Psoas muscle (tissue), 8 donors: ENCODE measurements at places on chromosomes 7 and 10. TPM values are rescaled to one million over a fixed set of nuclear protein-coding genes. Genes with fewer than 3 reads are reported as not detected.
A peak's percentile ranks its signal among the peaks of the same experiment; 100 is the strongest.

Gene STRA8
- total RNA-seq, result not detected

Gene COL17A1
- total RNA-seq, result 0.10 TPM

Gene SPDYE2
- total RNA-seq, result not detected

Gene RTKN2
- total RNA-seq, result 0.09 TPM

Gene OPN4
- 0.17 TPM for total RNA-seq

Gene ZNF503
- 5.7 TPM for total RNA-seq

Gene SMURF1
- total RNA-seq, result 13.4 TPM

Gene SLC26A3
- total RNA-seq, result 0.29 TPM

Gene CARD11
- total RNA-seq, result 0.44 TPM

Gene PPP1R9A
- total RNA-seq, result 18.6 TPM

Gene ANXA8
- not detected for total RNA-seq

Gene MASTL
- 1.2 TPM for total RNA-seq

DNA sequence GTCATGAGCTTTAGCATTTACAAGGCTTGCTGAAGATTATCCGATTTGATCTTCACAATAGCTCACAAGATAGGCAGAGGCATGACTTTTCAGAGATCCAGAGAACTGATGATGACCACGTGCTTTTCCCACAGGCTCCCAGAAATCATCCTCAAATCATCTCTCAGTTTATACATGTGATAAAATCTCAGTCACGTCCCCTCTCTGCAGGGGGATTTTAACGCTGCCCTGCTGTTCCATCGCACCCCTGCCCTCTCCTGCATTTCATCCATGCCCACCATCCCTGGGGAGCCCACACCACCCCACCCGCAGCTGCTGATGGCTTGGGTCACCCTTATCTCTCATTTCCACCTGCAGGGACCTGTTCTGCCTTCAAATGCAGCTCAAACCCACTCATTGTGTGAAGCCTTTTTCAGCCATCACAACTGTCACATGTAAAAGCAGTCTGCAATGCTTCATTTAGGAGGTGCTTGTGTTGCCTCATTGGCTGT lies 141.8 kb downstream of the DIP2C start:
- H3K4me3 ChIP-seq, result no peak overlapping the region
- no peak overlapping the region for H3K27ac ChIP-seq
- H3K36me3 ChIP-seq, result no peaks in the 10 kb centered on the region

DNA sequence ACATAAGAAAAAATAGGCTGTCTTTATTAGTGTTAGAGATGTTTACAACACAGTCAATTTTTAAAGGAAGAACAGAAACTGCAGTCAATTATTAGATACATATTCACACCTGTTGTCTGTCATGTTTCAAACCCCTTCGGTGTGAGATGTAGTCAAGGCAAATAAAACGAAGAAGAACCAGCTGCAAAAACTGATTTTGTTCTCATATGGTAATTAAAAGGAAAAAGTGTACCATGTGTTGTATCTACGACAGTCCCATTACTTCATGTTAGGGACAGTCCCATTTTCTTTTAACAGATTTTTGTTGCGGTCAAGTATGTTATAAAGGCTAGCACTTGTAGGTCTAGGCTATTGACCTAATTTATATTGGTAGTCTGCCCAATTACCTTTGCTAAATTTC lies 149.4 kb downstream of the LRRN3 start:
- no peaks in the 10 kb centered on the region for H3K4me1 ChIP-seq
- DNase-seq, result no peak
- no peaks in the 10 kb centered on the region for H3K36me3 ChIP-seq
- no peaks in the 10 kb centered on the region for H3K27me3 ChIP-seq
- no peak overlapping the region for H3K4me3 ChIP-seq
- H3K27ac ChIP-seq, result no peak overlapping the region

GRCh38 chr7:77536017-77536412 lies 1.1 kb upstream of the PTPN12 start:
- H3K27ac ChIP-seq, result peak overlapping the region; percentile 93
- H3K27me3 ChIP-seq, result no peaks in the 10 kb centered on the region
- DNase-seq, result no peak
- H3K36me3 ChIP-seq, result no peaks in the 10 kb centered on the region

GRCh38 chr7:9835199-9835598 lies 1138.5 kb upstream of the PHF14 start:
- H3K27ac ChIP-seq, result no peak overlapping the region
- H3K4me3 ChIP-seq, result no peak overlapping the region
- H3K27me3 ChIP-seq, result no peaks in the 10 kb centered on the region
- no peaks in the 10 kb centered on the region for H3K4me1 ChIP-seq

DNA sequence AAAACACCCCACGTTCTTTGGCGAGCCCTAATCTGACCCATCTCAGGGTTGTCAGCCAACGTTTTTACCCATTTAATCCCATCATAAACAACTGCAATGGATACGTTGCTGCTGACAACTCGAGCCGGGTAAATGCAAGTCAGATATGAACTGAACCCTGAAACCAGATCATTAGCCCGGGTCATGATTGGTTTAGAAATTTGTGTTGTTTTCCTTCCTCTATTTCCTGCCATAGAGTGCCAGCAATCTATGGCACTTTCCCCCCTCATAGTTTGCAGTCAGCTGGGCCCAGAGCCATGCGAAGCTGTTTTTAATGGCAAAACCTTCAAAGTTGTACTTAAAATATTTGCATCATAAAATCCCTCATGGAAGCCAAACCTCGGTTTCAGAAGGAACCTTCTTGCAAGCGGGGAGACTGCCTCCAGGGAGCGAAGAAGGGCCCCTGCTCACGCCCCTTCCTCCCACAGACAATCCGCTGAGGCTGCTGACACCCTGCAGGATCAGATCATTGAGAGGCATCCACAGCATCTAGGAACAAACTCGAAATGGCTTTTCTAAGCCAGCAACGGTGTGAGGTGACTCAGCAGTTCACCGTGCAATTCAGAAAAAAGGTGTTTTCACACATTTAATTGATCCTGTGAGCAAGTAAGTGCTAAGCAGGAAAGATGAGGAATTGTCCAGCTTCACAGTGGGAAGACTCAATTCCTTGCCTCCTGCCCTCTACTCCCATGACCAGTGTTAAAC lies 710.1 kb downstream of the PARD3 start:
- H3K27me3 ChIP-seq, result no peaks in the 10 kb centered on the region
- no peak overlapping the region for H3K4me3 ChIP-seq
- DNase-seq, result no peak
- no peaks in the 10 kb centered on the region for H3K36me3 ChIP-seq

DNA sequence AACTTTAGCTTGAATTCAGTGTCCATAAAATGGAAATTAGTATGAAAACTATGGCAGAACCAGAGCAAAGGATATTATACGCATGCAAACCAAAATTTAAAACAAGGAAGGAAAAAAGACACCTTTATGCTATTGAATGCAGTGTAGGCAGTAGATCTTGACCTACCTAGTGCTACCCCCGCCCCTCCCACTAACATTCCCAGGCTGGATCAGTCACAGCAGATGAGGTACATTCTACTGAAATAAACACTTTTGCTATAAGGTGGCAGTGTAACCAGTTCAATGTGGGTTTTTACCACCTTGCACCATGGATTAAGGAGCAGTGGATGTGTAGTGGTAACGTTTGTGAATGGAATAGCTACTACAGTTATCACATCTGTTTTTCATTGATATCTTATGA lies 27.9 kb downstream of the SRI start:
- H3K36me3 ChIP-seq, result no peaks in the 10 kb centered on the region
- no peaks in the 10 kb centered on the region for H3K27me3 ChIP-seq
- no peaks in the 10 kb centered on the region for H3K4me1 ChIP-seq
- no peak for DNase-seq
- H3K4me3 ChIP-seq, result no peak overlapping the region

DNA sequence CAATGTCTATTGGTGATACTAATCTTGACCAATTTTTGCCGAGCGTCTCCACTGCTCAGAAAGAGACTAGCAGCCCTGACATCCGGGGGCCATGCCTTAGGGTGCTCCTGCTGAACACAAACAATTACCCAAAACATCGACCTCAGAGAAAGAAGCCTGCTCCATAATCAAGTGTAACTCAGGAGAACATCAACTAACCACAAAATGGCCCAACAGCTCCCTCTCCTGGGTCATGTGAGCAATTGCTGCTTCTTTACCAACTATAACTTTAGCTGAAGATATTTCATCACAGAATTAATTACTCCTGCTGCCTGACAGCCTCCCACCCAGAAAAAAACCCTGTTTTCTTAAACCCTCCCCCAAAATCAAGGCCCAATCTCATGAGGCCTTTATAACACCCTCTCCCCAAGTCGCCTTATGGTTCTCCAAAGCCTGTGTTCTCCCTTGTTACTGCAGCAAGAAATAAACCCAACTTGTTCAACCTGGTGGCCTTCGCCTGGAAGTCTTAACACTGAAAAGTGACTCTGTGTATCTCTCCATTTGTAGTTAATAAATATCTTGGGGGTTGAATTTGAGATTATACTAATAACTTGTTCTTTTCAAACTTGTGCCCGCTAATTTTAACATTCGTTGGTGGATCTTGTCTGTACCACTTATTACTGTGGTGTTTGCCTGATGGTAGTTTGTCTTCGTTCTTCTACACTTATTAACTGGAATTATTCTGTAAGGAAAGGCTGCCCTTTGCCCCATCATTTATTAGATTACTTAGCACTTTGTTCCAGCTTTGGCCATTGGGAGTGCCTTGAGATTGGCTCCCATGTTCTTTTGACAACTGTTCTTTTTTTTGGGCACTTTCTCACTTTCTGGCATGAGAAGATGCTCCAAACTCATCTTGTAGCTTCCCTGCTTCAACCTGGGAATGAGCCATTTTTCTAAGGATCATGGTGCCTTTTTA lies 21.2 kb upstream of the RAMP3 start:
- no peaks in the 10 kb centered on the region for H3K36me3 ChIP-seq
- no peak overlapping the region for H3K4me3 ChIP-seq
- DNase-seq, result peak; percentile 44

- H3K27ac ChIP-seq, result no peak overlapping the region
- no peaks in the 10 kb centered on the region for H3K4me1 ChIP-seq
- peak overlapping the region; percentile 26 for H3K4me3 ChIP-seq
- no peak for DNase-seq
- H3K36me3 ChIP-seq, result no peaks in the 10 kb centered on the region
Measured at GRCh38 chr7:43834463-43835251, 34.7 kb downstream of the MRPS24 start.

- no peaks in the 10 kb centered on the region for H3K27me3 ChIP-seq
- H3K36me3 ChIP-seq, result no peaks in the 10 kb centered on the region
- H3K27ac ChIP-seq, result no peak overlapping the region
- H3K4me1 ChIP-seq, result no peaks in the 10 kb centered on the region
Measured at GRCh38 chr7:107643407-107643806, 17.2 kb upstream of the SLC26A4 start.

DNA sequence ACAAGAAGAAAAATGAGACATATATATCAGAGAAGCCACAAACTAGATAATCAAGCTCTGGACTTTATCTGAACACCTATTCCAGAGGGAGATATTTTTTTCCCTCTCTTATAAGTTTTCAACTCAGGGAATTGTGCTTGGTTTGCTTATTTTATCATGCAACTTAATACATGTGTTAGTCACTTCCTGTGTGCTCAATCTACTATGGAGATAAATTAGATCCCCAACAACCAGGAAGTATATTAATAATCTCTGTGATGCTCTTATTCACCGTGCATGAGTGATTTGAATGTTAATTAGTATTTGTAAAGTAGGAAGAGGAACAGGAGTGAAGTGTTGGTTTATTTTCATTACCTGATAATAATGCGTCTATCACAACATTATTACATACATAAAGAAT lies 38.8 kb upstream of the ZNF365 start:
- no peak for DNase-seq
- no peaks in the 10 kb centered on the region for H3K27me3 ChIP-seq
- no peaks in the 10 kb centered on the region for H3K36me3 ChIP-seq
- H3K4me3 ChIP-seq, result no peak overlapping the region

GRCh38 chr10:10587744-10588393 lies 429.8 kb upstream of the CELF2 start:
- H3K4me3 ChIP-seq, result no peak overlapping the region
- DNase-seq, result no peak
- no peaks in the 10 kb centered on the region for H3K27me3 ChIP-seq
- no peaks in the 10 kb centered on the region for H3K4me1 ChIP-seq

- H3K4me1 ChIP-seq, result no peaks in the 10 kb centered on the region
- DNase-seq, result no peak
- no peak overlapping the region for H3K27ac ChIP-seq
- H3K4me3 ChIP-seq, result no peak overlapping the region
- H3K36me3 ChIP-seq, result no peaks in the 10 kb centered on the region
- H3K27me3 ChIP-seq, result no peaks in the 10 kb centered on the region
Measured at GRCh38 chr7:158603773-158604755, 16.4 kb upstream of the PTPRN2 start.

DNA sequence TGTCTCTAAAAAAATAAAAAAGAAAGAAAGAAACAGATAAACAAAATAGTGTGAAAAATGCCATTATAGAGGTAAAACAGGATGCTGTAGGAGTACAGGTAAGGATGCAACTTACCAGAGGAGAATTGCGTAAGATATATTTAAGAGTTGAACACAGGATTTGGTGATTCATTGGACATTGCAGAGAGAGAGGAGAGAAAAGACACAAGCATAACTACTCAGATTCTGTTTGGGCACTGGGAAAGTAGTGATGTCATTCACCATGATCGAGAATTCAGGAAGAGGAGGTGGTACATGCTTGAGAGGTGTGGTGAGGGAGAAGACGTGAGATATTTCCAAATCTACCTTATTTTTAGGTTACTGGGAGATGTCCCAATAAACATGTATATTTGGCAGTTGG lies 97.6 kb downstream of the AASS start:
- DNase-seq, result no peak
- H3K27me3 ChIP-seq, result peaks cover 2% of the 10 kb centered on the region
- no peak overlapping the region for H3K27ac ChIP-seq
- no peak overlapping the region for H3K4me3 ChIP-seq
- no peaks in the 10 kb centered on the region for H3K36me3 ChIP-seq

DNA sequence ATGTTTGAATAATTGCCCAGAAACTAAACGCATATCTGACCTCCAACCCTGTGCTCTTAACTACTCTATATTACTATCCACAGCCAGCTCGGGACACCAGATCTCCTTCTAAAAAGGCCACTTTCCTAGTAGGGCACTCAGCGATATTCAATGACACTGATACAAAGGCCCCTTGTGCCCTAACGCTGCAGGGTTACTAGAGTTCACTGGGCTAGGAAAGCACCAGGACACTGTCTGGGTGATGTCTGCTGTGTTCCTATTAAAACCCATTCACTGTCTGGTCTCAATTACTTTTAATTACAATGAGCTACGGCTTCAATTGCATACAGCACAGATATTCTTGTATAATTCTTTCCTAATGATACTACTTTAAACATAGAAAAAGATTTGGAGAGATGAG lies 91.7 kb downstream of the SORCS1 start:
- H3K27me3 ChIP-seq, result no peaks in the 10 kb centered on the region
- DNase-seq, result no peak
- no peaks in the 10 kb centered on the region for H3K36me3 ChIP-seq
- H3K4me1 ChIP-seq, result no peaks in the 10 kb centered on the region

- no peak for DNase-seq
- H3K4me3 ChIP-seq, result no peak overlapping the region
Measured at GRCh38 chr10:23368816-23369640, 24.4 kb upstream of the C10orf67 start.

- H3K27ac ChIP-seq, result no peak overlapping the region
- no peaks in the 10 kb centered on the region for H3K36me3 ChIP-seq
- no peaks in the 10 kb centered on the region for H3K4me1 ChIP-seq
- no peaks in the 10 kb centered on the region for H3K27me3 ChIP-seq
- no peak overlapping the region for H3K4me3 ChIP-seq
Measured at GRCh38 chr10:4028027-4028471, 243.0 kb upstream of the KLF6 start.

- no peak overlapping the region for H3K27ac ChIP-seq
- H3K36me3 ChIP-seq, result no peaks in the 10 kb centered on the region
- H3K4me3 ChIP-seq, result no peak overlapping the region
- no peak for DNase-seq
- no peaks in the 10 kb centered on the region for H3K27me3 ChIP-seq
- H3K4me1 ChIP-seq, result no peaks in the 10 kb centered on the region
Measured at GRCh38 chr7:40647719-40648118, 512.9 kb downstream of the SUGCT start.
